ENCODE measurements at places on chromosomes 4 and X. TPM values are rescaled to one million over a fixed set of nuclear protein-coding genes. Genes with fewer than 3 reads are reported as not detected.
A peak's percentile ranks its signal among the peaks of the same experiment; 100 is the strongest.

Gene ADRA2C
- total RNA-seq, result 4.8 TPM

Gene EVC2
- 2.3 TPM for total RNA-seq

Gene F11
- not detected for total RNA-seq

Gene XAGE1A
- total RNA-seq, result not detected

Gene KCNE5
- 1.6 TPM for total RNA-seq

Gene ARHGEF6
- total RNA-seq, result 59.5 TPM

Gene TMPRSS11B
- not detected for total RNA-seq

Gene GLRB
- total RNA-seq, result 2.0 TPM

GRCh38 chr4:68129793-68130192 lies at the start of gene TMPRSS11F:
Gene TMPRSS11F (minus strand): TSS chr4:68129869. CDS start chr4:68129820, 49 bp downstream.
- H3K27ac ChIP-seq, result no peak within 1 kb of the TSS
- H3K4me1 ChIP-seq, result no peaks in the 10 kb centered on the region
- no peak within 1 kb of the TSS for H3K4me3 ChIP-seq
- DNase-seq, result no peak
- no peaks in the 10 kb centered on the region for H3K27me3 ChIP-seq

DNA sequence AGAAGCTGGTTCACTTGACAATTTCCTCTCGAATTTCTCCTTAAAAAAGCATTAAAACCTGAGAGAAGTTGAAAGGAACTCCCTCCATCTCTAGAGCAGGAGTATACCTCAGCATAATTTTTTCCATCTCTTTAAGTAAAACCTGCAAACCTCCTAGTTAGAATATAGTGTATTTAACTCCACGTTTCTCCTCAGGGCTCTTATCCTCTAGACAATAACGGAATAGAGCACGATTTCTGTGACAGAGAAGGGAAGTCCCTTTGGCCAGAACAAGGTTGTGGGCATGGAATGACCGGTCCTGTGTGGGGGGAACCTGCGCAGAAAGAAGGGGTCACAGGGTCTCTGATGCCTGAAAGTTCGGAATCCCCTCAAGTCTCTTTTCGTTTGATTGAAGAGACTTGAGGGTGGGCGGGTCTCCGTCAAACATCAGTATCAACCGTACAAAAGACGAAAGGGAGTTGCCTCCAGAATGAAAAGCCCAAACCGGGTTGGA lies 697 bp downstream of the ZNF280C start:
- H3K4me3 ChIP-seq, result peak overlapping the region; percentile 89
- no peak for DNase-seq
- H3K27ac ChIP-seq, result peak overlapping the region; percentile 88
- no peaks in the 10 kb centered on the region for H3K36me3 ChIP-seq
- H3K27me3 ChIP-seq, result no peaks in the 10 kb centered on the region
- H3K4me1 ChIP-seq, result no peaks in the 10 kb centered on the region

DNA sequence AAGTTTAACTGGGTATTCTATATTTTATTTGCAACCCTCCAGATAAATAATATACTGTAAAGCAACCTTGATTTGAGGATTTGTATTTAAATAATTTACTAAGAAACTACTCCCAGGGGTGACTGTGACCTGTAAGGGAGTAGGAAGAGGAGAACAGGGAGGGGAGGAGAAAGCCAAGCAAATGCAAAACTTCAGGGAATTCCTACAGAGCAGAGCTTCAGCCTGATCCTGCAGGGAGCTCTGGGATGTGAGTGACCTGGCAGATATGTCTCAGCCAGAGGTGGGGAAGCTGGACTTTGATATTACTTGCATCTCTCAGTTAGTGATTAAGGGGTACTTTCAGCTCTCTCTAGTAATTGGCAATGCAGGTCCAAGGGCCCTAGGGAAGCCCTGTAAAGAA lies 302.0 kb downstream of the FRMPD4 start:
- H3K4me1 ChIP-seq, result peaks cover 4% of the 10 kb centered on the region
- no peak overlapping the region for H3K4me3 ChIP-seq

GRCh38 chr4:8537041-8537461 lies 43.1 kb upstream of the GPR78 start:
- H3K36me3 ChIP-seq, result peaks cover 4% of the 10 kb centered on the region
- peaks cover 2% of the 10 kb centered on the region for H3K27me3 ChIP-seq
- no peak for DNase-seq
- no peak overlapping the region for H3K4me3 ChIP-seq
- H3K27ac ChIP-seq, result no peak overlapping the region

GRCh38 chrX:29023207-29023606 lies 436.0 kb downstream of the IL1RAPL1 start:
- DNase-seq, result no peak
- H3K4me1 ChIP-seq, result no peaks in the 10 kb centered on the region
- no peak overlapping the region for H3K27ac ChIP-seq
- no peak overlapping the region for H3K4me3 ChIP-seq
- H3K36me3 ChIP-seq, result no peaks in the 10 kb centered on the region
- no peaks in the 10 kb centered on the region for H3K27me3 ChIP-seq

DNA sequence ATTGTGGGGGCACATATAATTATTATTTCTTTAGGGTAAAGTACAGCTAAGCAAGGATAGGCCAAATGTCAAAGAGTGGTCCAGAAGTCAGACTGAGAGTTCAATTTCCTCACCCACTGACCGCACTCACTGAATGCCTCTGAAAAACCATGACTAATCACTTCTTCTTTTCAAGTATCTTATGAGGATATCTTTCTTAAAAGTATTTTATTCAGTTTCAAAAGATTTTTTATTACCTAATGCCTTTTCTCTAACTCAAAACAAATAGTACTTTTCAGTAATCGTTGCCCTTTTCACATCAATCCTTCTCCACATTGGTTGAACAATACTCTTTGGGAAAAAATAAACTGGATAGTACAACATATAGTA lies 61.7 kb upstream of the CAMK2D start:
- no peaks in the 10 kb centered on the region for H3K4me1 ChIP-seq
- H3K36me3 ChIP-seq, result no peaks in the 10 kb centered on the region
- peaks cover 2% of the 10 kb centered on the region for H3K27me3 ChIP-seq
- no peak for DNase-seq
- H3K4me3 ChIP-seq, result no peak overlapping the region
- no peak overlapping the region for H3K27ac ChIP-seq

All from glutamatergic neuron (in vitro differentiated cells).